ENCODE measurements at places on chromosomes 7 and 10.

GRCh38 chr7:100089458-100090196, 858 bp downstream of the COPS6 start:
- DNase-seq = no peak

DNA sequence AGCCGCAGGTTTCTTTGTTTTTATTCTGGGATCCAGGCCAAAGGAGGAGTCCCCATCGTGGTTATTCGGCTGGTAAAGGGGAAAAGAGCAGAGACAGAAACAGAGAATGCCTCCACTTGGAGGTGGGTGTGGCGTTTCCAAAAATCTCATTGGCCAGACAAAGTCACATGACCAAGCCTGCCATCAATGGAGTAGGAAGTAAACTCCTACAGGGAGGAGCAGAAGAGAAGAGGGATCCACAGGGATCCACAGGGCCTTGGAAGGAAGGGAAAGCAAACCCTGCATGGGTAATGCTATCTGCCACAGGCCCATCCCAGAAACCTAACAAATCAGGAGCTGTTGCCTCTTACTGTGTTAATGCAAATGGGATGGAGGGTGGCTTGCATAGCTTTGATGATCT, 425.7 kb upstream of the GALNT17 start:
- no peak for DNase-seq

GRCh38 chr10:99682032-99682431, 22.7 kb downstream of the ENTPD7 start:
- DNase-seq = no peak

DNA sequence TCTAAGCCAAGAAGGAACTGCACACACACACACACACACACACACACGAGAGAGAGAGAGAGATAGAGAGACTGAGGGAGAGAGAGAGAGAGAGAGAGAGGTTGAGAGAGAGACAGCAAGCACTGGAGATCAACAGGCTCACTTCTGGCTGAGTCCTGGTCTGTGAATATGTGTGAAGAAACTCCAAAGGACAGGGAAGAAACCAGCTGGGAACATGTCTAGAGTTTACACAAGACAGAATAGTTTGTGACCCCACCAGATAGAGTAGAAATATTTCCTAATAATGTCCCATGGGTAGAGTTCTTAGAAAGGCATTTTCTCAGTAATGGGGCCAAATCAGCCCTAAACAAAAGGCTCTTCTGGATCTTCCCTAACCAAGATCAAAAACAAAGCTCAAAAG, 155.5 kb upstream of the IGFBP3 start:
- no peak for DNase-seq

- DNase-seq = no peak
Measured at GRCh38 chr7:128811631-128812430, 18.4 kb upstream of the FLNC start.

DNA sequence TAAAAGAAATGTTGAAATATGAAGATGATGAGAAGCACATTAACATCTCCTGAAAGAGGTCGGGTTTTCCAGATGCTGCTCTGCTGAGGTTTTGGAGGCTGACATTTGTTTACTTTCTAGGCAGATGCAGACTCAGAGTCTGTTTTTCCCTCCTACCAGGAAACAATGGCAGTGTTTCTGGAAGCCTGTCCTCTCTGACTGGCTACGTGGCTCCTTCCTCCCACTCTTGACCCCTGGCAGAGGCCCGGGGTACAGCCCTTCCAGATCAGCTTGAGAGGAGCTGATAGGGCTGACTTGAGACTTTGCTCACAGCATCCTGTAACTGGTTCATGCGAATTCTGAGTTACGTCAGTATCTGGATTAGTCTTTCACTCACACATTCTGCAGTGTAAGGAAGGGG, 41.1 kb upstream of the IL15RA start:
- DNase-seq = no peak
